ENCODE measurements at places on chromosomes 7 and 10.

DNA sequence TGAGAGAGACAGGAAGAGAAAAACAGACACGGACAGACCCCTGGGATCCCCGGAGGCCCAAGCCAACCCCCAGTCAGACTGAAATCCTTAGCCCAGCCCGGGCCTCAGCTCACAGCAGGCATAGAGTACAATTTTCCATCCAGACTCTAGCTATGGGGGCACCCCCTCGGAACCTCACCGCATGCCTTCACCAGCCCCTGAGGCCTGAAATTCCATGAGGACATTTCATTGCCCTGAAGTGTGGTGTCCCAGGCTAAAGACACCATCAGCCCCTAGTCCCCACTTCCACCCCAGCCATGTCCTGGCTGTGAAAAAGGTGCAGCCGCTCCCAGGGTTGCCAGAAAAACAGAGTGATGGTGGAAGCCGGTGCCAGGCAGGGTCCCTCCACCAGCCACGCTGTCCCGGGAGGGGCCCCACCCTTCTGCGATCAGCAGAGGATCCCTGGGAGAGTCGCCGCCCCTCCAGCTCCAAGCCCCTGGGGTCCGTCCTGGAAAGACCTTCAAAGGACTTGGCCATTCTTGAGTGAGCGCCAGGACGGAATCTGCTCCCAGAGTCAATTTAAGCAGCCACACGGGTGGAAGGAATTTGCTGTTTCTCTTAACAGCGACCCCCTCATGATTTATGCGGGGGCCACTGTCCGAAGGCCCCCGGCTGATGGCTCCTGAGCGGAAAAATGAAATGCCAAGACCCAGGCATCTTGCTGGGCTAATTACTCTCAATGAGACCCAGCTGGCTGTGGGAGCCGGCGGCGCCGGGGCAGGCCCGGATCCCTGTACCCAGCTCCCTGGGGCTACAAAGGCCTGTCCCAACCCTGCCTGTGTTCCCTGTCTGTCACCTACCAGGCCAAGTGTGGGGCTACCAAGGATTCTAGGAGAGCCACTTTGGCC lies 23.2 kb downstream of the MYL10 start:
- no peak for DNase-seq

DNA sequence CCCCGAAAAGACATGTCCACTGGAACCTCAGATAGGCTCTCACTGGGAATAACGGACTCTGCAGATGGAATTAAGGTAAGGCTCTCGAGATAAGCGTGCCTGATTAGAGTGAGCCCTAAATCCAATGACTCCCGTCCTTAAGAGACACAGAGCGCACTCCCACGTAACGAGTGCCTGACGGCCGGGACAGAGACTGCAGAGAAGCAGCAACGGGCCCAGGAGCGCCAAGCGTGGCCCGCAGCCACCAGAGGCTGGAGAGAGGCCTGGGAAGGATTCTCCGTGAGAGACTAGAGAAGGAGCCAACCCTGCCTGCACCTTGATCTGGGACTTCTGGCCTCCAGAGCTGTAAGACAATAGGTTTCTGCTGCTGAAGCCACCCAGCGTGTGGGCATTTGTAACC lies 20.0 kb upstream of the TNRC18 start:
- DNase-seq = no peak

DNA sequence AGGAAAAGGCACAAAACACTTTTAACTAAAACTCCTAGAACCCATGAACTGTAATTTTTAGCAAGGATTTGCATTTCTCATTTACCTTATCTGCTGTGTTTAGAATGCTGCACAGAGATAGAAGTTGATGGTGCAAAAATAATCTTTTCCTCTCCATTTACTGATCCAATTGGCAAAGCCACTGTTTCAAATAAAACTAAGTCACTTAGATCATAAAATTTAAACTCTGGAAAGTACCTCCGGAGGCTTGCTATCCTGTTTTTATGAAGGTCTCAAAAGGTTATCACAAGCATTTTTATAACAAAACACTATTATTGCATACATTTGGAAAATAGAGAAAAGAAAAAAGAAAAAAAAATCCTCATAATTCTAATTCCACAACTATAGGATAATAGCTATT lies 7.6 kb downstream of the CPA2 start:
- no peak for DNase-seq

- no peak for DNase-seq
Measured at GRCh38 chr10:33876584-33877400, 542.3 kb upstream of the NRP1 start.

DNA sequence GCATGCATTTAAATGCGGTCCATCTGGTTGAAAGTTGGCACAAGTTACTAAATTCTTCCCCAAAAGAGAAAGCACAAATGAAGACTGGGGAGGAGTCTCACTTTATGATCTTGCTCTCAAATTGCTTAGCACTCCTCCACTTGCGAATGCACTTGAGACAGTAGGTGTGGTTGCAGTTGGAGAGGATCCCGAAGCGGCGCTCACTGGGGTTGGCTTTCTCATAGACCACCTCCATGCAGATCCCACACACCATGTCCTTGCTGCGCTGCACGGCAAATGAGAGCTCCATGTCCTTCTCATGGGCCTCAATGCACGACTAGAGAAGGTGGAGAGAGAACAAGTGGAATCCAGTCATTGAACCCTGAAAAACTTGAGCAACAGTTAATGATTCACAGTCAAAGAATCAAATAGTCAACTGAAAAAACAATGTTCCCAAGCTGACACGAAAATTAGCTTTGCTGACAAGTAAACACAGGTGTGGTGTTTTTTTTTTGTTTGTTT lies 22.7 kb downstream of the MKRN1 start:
- no peak for DNase-seq

DNA sequence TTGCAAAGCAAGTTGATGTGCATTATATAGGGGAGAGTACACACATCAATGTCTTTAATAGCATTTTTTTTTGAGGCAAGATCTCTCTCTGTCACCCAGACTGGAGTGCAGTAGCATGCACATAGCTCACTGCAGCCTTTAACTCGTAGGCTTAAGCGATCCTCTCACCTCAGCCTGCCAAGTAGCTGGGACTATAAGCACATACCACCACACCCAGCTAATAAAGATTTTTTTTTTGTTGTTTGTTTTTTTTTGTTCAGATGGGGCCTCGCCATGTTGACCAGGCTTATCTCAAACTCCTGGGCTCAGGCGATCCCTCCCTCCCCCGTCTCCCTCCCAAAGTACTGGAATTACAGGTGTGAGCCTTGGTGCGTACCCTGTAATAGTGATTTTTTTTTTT lies 1.5 kb downstream of the UMAD1 start:
- no peak for DNase-seq

DNA sequence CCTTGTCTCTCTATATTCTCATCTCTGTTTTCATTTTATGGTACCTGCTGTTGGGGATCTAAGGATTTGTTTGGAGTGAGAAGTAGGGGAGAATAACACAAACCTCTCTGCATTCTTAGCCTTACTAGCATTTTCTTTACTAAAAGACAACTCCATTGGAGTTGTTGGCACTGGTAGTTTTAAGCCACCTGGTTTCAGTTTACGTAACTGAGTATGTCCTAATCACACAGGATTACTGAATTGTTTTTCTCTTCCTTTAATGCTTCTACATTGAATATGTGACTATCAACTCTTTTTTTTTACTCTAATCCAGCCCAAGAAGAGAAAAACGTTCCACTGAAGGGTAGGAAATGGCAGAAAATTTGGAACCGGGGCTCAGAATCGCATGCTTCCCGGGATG lies 30.0 kb upstream of the TRIL start:
- DNase-seq = no peak

DNA sequence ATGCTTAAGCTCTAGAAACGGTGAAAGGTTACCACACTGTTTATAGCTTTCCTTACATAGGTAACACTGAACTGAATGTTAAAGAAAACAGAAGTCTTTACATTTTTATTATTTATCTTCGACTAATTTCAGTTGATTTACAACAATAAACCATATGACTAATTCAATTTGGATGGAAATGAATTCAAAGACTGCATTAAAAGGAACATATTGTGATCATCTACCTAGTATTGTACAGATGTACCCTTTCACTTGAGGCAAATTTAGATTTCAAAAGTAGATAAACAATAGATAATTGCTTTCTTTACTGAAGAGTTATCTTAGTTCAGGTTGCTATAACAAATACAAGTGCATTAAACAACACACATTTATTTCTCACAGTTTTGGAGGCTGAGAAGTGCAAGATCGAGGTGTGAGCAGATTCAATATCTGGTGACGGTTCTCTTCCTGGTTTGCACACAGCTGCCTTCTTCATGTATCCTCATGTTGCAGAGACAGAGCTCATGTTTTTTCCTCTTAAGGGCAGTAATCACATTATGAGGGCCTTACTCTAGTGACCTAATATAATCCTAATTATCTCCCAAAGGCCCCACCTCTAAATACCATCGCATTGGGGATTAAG lies 15.0 kb upstream of the ARMC3 start:
- DNase-seq = no peak

DNA sequence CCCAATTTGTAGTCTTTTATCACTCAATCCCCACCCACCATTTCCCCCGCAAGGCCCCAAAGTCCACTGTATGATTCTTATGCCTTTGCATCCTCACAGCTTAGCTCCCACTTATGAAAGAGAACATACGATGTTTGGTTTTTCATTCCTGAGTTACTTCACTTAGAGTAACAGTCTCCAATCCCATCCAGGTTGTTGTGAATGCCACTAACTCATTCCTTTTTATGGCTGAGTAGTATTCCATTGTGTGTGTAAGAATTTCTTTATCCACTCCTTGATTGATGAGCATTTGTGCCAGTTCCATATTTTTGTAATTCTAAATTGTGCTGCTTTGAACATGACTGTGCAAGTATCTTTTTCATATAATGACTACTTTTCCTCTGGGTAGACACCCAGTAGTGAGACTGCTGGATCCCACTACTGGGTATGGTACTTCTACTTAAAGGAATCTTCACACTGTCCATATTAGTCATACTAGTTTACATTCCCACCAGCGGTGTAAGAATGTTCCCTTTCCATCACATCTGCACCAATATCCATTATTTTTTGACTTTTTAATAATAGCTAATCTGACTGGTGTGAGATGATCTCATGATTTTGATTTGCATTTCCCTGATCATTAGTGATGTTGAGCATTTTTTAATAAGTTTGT lies 152.6 kb downstream of the JMJD1C start:
- DNase-seq = no peak

GRCh38 chr7:21371360-21371759 lies 56.5 kb upstream of the SP4 start:
- DNase-seq = no peak

DNA sequence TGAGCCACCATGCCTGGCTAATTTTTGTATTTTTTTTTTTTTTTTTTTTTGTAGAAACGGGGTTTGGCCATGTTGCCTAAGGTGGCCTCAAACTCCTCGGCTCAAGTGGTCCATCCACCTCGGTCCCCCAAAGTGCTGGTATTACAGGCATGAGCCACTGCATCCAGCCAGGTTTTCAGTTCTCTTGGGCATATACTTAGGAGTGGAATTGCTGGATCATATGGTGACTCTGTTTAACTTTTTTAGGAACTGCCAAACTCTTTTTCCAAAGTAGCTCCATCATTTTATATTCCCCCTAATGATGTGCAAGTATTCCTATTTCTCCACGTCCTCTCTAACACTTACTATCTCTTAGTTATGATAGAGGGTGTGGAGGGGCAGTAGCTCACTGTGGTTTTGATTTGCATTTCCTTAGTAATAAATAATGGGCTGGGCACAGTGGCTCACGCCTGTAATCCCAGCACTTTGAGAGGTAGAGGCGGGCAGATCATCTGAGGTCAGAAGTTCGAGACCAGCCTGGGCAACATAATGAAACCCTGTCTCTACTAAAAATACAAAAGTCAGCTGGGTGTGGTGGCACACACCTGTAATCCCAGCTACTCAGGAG lies 41.6 kb downstream of the SUFU start:
- no peak for DNase-seq

GRCh38 chr10:33336582-33337325 lies 2.3 kb upstream of the NRP1 start:
- no peak for DNase-seq

- DNase-seq = peak; percentile 26
Measured at GRCh38 chr10:42866115-42866995, 83.8 kb downstream of the BMS1 start.

DNA sequence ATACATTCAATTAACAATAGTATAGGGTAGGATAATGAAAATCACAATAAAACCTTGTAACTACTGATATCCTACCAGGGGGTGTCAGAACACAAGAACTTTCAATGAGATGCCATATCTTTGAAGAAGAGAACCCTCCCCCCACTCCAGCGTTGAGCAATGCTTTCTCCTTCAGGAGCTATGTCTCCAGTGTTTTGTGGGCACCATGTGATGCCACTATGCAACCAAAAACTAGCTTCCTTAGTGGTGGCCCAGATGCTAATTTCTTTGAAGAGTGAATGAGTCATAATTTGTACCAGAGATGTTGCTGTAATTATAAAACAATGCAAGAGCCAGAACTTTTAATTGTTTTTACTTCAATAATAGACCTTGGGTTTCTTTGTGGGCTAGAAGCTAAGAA lies 76.0 kb upstream of the ADO start:
- no peak for DNase-seq

DNA sequence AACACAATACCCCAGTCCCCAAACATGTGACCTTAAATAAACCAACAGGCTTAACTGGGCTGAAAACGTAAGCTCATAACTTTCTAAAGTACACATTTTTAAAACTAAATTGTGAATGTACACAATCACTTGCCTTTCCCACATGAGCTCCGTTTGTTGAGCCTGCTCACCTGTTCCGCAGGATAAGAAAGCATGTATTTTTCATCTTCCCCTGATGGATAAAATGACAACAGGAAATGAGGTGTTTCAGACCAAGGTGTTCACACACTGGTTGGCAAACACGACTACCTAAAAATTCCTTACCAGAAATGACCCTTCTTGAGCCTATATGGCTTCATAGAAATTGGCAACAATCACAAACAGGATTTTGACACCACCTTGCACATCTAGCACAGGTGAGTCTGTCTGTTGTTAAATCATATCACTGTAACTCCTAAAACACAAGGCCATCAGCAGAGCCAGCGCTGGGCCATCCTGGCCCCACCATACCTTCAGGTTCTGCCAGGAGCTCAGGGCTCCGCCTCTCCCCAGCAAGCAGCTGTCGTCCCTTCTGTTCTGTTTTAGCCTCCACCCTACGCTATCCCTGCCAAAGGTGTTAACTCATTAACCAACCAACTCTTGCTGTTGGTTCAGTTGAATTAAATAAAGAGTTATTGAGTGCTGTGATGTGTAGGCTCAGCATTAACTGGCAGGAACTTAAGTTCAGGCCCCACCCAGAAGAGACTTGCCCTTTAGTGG lies 73.6 kb upstream of the RNF32 start:
- DNase-seq = no peak

DNA sequence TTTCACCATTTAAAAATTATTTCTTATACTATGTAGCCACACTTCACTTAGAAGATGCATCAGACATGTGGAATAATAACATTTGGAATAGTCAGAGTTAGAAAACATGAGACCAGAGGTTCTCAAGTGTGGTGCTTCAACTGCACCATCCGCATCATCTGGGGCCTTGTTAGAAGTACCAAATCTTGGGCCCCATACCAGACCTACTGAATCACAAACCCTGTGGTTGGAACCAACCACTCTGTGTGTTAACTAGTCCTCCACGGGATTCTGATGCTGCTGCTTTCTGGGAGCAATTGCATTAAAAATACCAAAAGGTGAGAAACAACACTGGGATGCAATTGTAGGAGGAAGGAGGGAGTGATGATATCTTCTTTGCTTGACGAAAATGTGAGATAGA lies 125.2 kb downstream of the GNAT3 start:
- no peak for DNase-seq
